HEK293T (cell line): ENCODE measurements at places on chromosomes 7 and 10.

GRCh38 chr7:1355568-1356340 is 103.5 kb downstream of the MICALL2 start:
- DNase-seq = no peak

DNA sequence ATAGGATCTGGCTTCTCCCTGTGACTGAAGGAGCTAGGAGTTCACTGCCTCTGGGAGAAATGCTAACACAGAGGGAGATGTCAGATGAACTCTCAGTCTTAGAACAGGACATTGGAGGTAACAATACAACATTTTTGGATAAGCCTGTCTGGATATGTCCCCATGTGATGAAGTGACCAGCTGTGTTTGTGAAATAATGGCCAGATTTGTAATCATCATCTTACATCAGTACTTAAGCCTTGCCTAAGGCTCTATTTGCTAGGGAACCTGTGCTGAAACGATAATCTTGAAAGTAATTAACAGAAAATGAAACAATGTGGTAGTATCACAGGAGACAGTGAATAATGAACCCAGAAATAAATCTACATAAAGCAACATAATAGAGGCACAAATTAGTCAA is 56.2 kb downstream of the CRPPA start:
- DNase-seq = no peak

GRCh38 chr7:148014001-148014400 is 576.6 kb upstream of the C7orf33 start:
- DNase-seq = no peak

DNA sequence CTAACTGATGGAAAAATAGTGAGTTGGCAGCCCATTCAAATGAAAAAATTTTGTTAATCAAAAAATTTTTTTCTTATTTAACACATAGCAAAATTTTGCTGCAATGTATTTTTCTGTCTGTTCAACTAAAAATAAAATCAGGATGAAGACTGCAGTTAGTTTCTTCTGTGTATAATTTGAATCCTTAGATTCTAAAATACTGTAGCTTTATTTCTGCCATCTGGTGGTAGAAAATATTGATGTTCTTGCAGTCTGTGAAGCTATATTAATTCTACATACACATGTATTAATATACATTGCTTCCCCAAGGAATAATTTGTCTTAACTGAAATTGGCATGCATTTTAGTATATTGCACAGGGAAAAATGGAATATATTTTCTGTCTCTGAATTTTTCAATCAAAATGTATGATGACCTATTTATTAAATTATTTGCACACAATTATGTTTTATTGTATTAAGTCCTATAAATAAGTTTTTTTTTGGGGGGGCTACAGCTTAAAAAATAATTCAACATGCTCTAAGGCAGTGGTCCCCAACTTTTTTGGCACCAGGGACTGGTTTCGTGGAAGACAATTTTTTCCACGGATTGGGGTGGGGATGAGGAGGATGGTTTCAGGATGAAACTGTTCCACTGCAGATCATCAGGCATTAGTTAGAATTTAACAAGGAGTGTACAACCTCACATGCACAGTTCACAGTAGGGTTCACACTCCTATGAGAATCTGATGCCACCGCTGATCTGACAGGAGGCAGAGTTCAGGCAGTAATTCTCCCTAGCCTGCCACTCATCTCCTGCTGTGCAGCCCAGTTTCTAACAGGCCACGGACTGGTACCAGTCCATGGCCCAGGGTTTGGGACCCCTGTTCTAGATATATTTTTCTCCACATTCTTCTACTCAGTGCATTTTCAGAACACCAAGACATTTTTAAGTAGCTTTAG is 119.4 kb downstream of the GNAT3 start:
- DNase-seq = no peak

DNA sequence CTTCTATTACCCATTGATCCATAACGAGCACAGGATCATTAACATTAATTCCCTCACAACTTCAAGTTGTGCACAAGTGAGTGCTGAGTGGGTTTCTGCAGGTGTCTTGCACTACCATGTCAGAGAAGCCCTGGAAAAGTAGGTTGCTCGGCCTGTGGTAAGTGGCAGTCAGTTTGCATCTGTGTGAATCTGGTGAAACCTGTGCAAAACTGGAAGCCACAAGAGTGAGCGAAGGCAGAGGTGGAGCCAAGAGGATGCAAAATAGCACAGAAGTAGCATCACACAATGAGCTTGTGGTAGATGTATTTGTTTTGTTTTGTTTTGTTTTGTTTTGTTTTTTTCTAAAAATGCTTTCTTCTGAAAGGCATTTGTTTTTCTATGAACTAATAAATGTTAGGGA is 181.5 kb downstream of the THSD7A start:
- DNase-seq = no peak

GRCh38 chr10:105183536-105183935 is 542.4 kb downstream of the SORCS3 start:
- no peak for DNase-seq

GRCh38 chr10:132449051-132449810 is 52.2 kb downstream of the PWWP2B start:
- DNase-seq = no peak

GRCh38 chr7:15922002-15922401 is 235.5 kb upstream of the MEOX2 start:
- no peak for DNase-seq

GRCh38 chr10:69962746-69963135 is 89.9 kb upstream of the MACROH2A2 start:
- no peak for DNase-seq

GRCh38 chr7:16083931-16084330 is 337.4 kb downstream of the CRPPA start:
- no peak for DNase-seq

- no peak for DNase-seq
Measured at GRCh38 chr10:48982584-48982983, 42.9 kb upstream of the LRRC18 start.

- DNase-seq = no peak
Measured at GRCh38 chr10:91589658-91590035, 43.2 kb downstream of the PPP1R3C start.

- no peak for DNase-seq
Measured at GRCh38 chr7:36497775-36498174, 108.1 kb downstream of the ANLN start.
